ENCODE measurements at places on chromosomes 2 and 18.

DNA sequence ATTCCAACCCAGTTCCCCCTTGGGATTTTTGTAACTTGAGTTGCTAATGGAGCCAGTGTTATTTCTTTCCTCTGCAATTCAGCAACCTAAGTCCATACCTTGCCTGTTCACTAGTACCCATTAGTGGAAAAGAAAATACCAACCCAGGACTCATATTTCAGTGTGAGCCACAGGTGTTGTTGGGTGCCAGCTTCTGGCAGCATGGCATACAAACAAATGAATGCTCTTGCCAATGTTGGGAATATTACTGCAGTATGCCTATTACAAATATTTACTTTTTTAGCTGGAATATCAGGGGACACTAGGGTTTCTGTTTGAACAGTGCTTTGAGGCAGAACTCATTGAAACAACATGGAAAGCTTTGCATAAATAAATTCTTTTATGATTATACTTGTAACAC is 130.2 kb downstream of the NCKAP5 start:
- DNase-seq: no peak

DNA sequence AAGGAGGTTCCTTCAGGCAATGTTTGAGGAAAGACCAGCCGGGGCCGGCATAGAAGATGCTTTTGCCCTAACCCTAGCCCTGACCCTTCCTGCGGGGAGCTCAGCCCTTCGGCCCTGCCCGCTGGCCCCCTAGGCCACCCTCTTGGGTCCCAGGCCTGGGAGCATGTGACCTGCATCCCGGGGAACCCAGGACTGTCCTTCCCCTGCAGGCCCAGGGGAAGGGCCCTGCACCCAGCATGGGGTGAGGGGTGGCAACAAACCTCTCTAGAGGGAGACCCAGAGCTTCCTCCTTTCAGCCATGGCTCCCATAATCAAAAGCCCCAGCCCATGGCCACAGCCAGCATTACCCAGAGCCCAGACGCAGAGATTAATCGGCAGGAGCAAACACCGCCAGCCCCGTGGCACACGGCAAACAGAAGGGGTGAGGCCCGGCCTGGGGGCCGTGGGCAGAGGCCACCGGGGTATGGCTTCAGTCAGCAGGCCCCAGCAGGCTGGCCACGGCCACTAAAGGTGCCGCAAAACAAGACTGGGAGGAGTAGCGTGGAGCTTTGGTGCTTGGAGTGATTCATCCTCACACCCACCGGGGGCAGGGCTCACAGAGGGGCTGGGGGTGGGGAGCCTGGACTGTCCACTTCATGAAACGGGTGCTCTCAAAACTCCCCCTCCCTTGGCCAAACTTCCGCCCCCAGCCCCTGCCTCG is 61.6 kb upstream of the HPCAL1 start:
- no peak for DNase-seq

DNA sequence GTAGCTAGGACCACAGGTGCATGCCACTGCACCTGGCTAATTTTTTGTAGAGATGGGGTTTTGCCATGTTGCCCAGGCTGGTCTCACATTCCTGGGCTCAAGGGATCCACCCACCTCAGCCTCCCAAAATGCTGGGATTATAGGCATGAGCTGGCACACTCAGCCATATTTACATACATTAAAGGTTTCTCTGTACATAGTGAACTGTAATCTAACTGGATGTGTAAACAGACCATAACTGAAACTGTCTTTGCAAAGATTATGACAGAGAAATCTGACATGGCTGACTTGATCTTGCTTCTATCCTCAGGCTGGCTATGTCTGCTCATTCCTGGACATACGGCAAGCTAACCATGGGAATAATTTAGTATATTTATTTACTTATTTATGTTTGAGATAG is 139.2 kb upstream of the XPO1 start:
- DNase-seq: no peak

GRCh38 chr2:135093193-135093592 is 41.1 kb downstream of the RAB3GAP1 start:
- no peak for DNase-seq

DNA sequence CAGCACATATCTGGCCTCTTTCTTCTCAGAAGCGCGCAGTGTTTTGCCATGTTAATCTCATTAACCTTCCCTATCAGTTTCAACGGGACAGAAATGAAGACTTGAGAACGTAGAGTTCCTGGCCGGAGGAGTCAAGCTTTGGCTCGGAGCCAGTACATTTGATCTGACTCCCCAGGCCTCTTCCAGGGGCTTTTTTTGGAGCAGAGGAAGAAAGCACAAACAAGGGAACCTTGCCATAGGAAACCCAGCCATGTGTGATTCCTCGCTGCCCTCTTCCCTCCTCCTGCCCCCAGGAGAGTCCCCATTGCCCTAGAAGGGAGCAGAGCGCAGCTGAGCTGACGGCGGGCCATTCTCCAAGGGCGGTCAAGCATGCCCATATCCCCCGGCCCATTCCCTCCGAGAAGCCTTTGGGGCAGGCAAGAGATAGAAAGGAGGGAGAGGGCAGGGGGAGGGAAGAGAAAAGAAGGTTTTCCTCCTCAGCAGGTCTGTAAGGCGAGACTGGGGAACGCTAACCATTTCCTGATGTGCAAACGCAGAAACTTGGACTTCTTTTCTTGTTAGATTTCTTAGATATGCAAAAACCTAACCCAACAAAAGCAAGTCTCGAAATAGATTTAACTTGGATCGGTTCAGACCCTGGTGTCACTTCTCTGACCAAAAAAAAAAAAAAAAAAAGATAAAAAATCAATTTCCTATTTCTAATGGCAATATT is 63.7 kb upstream of the POU3F3 start:
- no peak for DNase-seq

- no peak for DNase-seq
Measured at GRCh38 chr2:206028101-206028500, 57.9 kb downstream of the INO80D start.

DNA sequence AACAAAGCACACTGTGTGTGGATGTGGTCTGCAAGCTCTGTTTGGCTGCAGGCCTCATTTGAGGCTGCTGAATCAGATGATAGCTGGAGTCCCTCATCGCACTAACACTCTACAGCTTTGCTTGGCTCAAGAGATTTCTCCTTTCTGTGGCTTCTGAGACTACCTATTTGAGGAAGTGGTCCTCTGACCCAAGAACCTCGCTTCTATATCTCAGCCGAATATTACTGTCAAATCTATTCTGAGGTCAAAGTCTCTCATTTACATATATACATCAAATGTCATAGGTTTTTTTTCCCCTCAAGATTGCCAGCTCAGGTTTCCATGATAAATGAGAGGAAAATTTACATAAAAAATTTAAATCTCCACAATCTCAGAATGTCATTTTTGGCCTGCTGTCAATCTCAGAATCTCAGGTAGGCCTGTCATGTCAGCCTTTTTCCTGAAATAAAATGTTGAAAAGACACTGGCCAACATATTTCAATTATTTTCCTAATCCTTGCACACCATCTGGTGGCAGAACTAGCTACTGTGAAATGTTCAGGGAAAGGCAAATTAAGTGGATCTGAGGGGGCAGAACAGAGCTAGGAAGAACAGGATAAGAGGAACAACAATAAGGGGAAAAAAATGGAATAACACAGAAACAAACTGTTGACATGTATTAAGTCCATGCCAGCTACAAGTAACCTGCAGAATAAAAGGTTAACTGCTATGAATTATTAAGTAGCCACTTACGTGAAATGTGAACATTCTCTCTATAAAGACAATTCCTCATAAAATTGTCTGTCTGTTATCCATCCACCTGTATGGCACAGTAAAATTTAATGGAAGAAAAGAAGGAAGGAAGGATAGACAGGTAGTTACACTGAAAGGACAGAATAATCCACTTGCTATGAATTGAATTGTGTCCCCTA is 39.3 kb downstream of the AP1S3 start:
- DNase-seq: no peak

DNA sequence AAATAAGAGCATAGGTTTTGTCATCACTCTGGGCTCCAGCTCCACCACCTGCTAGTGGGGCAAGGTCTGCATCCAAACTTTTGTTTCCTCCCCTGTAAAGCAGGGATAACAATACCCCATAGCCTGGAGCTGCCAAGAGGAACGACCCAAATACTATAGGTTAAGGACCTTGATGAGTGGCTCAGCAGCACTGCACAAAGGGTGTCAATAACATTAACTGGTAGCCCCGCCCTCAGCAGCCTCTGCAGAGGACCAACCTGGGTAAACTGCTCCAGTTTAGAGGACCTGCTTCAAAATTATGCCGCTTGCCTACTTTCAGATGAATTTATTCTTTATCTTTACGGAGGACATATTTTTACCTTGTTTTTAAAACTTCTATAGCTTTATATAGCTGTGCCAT is 65.8 kb upstream of the RIOK3 start:
- DNase-seq: no peak

DNA sequence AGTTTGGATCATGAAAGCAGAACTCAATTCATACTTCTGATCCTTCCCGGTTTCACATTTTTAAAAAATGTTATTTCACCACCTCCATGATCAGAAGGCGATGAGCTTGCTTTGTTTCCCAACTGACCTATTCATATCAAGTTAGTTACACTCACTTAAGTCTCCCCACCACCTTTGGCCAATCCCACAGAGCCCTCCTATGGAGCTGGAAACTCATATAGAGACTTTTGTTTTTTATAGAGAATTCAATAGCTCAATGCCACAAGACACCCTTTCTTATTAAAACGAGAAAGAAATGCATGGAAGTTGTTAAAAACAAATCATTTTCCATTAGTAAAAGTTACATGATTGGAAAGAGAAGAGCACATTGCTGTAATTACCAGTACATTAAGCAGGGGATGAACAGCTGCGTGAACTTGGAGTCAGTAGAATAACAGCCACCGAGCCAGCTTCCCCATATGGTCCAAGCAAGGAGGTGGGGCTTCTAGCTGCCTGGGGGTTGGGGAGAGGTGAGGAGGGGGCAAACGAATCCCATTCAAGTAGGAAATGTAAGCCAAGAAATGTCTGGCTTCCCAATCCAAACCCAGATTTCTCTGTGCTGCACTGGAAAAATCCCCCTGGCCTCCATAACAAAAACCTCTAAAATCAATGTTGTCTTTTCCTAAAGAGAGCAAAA is 614.5 kb downstream of the IRS1 start:
- DNase-seq: no peak

DNA sequence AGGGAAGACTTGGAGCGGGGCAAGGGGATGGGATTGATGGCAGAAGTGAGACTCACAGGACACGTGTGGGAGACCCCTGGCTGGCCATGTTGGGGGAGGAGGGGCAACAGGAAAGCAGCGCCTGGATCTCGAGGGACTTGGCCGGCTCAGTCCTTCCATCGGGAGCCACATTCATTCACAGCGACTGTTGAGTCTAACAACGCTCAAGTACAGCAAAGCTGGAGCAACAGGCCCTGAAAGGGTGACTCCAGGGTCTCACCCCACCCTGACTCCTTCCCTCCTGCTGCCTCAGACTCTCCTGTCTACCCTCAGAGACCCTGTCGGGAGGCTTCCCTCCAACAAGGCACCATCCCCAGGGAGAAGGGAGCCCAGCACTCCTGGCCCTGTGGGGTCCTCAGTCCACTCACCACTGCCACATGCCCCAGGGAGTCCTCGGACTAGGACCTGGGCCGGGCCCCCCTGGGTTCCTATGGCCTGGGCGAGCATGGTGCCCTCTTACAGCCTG is 14.8 kb upstream of the ALPI start:
- no peak for DNase-seq

- no peak for DNase-seq
Measured at GRCh38 chr2:132901661-132902060, 231.7 kb upstream of the LYPD1 start.

- DNase-seq: peak; percentile 78
Measured at GRCh38 chr2:64876137-64876647, 113.0 kb upstream of the SLC1A4 start.

GRCh38 chr18:65767406-65767805 is 16.6 kb downstream of the CDH7 start:
- DNase-seq: no peak

- no peak for DNase-seq
Measured at GRCh38 chr2:59589881-59590280, 963.6 kb downstream of the BCL11A start.

- no peak for DNase-seq
Measured at GRCh38 chr2:201891676-201892075, 85.3 kb downstream of the CDK15 start.

GRCh38 chr18:1425679-1426078 is 521.0 kb downstream of the ADCYAP1 start:
- DNase-seq: no peak

- DNase-seq: no peak
Measured at GRCh38 chr2:140128909-140129308, 1348.7 kb upstream of the NXPH2 start.

- no peak for DNase-seq
Measured at GRCh38 chr18:56748698-56749268, 97.6 kb downstream of the WDR7 start.

DNA sequence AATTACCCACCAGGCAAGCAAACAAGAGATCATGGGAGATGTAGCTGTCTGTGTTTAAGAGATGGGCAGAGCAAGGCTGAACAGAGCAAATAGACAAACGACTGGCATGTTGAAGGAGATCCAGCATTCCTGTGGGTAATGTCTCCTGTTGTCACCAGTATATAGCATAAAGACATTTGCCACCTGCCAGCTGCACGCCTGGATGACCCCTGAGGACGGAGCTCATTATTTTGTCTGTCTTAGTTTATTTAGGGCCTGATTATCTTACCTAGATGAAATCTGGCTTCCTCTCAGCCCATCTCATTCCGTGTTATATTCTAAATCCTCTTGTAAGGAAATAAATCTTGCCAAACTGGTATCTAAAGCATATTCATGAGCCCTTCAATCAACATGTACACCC is 510.3 kb upstream of the LINC00305 start:
- DNase-seq: no peak

GRCh38 chr2:222722327-222722946 is 51.0 kb downstream of the MOGAT1 start:
- DNase-seq: no peak

GRCh38 chr2:231680285-231680991 is 27.9 kb upstream of the PTMA start:
- DNase-seq: no peak

DNA sequence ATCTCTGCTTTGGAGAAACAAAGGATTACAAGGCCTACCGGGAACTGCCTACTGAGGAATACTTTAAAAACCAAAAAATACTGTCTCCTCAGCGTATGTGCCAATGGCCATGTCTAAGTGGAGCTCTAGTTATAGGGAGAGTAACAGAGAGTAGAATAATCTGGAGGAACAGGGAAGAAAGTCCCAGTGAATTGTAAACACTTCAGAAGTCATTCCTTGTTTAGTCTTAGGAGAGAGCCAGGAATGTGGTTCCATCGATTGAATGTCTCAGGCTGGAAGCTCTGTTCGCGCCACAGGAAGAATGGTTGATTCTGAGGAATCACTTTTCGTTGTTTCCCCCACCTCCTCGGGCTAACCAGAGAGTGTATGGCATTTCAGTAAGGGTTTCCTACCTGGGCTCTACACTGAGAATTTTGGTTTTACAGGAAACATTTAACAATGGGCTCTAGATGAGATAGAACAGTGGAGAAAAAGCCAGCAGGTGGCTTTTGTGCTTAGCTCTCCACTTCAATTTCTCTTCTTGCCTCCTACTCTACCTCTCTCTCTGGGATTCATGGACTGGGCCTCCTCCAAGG is 88.7 kb downstream of the ACVR1 start:
- no peak for DNase-seq
